ENCODE measurements at places on chromosomes 12 and 14. TPM values are rescaled to one million over a fixed set of nuclear protein-coding genes. Genes with fewer than 3 reads are reported as not detected.

- DNase-seq, result no peak
Measured at GRCh38 chr12:102755266-102755665, 161.8 kb downstream of the PAH start.

DNA sequence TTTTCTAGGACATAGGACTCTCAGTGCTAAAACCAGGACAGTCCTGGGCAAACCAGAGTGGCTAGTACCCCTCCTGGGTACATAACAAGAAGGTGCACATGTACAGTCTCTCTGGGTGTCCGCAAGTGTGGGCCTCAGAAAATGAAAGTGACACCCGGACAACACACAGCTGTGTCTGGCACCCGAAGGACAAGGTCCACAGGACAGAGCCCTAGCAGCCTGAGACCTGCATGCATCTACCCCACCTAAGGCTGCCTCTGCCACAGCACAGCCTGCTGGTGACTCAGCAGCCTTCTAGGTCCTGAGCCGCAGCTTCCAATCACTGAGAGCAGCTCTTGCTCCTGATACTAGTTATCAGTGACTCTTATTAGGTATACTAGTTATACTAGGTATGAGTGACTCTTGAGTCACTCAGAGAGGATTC is 784.1 kb upstream of the TBX3 start:
- no peak for DNase-seq

Gene FGF6
- not detected for total RNA-seq

Gene FUT8
- total RNA-seq, result 11.5 TPM

DNA sequence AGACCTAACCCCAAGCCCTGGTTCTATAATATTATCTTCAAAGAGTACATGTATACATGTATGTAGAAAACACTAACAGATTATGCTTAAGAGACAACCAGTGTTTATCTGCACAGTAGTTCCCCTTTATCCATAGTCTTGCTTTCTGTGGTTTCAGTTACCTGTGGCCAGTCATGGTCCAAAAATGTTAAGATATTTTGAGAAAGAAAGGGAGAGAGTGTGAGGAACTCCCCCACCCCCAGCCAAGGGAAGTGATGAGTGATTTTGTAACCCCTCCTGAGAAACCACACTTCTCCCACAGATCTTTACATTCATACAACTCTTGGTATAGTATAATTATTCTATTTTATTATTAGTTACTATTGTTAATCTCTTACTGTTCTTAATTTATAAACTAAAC is 77.3 kb upstream of the CNTN1 start:
- no peak for DNase-seq

Gene MDM1
- total RNA-seq, result 6.2 TPM

DNA sequence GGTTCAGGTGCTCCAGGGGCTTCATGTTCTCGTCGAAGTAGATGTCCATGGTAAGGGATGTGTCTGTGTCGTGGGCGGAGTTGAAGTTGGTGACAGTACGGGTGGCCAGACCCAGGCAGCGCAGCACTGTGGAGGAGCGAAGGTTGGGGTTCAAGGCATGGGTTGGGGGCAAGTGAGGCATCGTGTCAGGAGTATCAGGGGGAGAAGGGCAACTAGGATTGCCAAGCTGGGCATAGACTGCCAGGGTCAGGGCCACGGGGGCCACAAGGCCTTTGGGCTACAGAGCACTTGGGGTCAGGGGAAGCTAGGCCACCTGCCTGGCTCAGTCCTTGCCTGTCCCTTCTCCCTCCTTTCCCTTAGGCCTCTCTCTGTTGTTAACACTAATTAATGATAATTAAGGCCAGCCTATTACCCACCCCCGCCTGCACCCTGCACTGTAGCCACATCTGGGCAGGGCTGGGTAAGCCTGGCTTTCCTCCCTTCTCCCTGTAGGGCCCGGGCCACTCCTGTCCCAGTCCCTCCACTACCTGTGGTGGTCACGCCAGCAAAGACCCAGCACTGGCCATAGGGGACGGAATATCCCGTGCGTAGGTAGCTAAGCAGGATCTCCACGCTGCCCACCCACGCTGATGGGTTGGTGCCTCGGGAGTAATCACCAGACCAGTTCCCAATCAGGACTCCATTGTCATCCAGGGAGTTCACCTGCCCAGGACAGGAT is 4.3 kb downstream of the TGM1 start:
- no peak for DNase-seq

Gene VRTN
- total RNA-seq, result not detected

DNA sequence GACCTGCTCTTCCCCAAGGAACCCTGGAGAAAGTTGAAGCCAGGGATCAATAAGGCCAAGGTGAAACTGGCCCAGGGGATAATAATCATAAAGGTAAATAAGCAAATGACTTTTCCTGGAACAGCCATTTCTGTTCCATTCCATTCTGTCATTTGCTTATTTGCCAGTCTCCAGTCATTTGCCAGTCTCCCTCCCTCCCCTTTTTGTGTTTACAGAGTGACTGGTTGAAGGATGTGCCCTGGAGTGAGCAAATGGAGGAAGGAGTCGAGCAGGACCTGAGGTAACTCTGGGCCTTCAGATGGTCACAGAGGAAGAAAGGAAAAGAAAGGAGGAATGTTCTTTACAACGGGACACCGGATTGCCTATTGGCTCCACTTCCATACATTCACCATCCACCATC is 17.8 kb upstream of the DCD start:
- DNase-seq, result no peak

All from left ventricle myocardium superior (tissue), 1 donor.